Cardiac septum (tissue), 1 donor: ENCODE measurements at places on chromosomes 13 and 19. TPM values are rescaled to one million over a fixed set of nuclear protein-coding genes. Genes with fewer than 3 reads are reported as not detected.

GRCh38 chr13:114115191-114115671, 17.2 kb downstream of the RASA3 start:
- no peak for DNase-seq

- DNase-seq = no peak
Measured at GRCh38 chr13:44158881-44159632, 214.6 kb upstream of the SERP2 start.

DNA sequence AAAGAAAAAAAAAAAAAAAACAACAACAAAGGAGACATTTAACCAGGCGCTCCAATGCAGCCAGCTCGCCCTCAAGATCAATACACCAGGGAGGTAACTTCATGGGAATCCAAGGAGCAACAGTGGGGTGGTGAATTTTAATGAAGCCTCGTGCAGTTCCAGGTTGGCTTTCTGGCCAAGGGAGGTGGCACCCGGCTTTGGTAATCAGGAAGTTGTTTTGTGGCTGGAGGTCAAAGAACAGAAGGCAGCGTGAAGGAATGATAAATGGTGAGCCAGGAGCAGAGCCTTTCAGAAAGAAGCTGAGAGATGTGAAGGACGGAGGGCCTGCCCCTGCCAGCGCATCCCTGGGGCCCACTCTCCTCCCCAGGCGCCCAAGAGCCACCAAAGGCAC, 188.2 kb upstream of the TSC22D1 start:
- DNase-seq = no peak

DNA sequence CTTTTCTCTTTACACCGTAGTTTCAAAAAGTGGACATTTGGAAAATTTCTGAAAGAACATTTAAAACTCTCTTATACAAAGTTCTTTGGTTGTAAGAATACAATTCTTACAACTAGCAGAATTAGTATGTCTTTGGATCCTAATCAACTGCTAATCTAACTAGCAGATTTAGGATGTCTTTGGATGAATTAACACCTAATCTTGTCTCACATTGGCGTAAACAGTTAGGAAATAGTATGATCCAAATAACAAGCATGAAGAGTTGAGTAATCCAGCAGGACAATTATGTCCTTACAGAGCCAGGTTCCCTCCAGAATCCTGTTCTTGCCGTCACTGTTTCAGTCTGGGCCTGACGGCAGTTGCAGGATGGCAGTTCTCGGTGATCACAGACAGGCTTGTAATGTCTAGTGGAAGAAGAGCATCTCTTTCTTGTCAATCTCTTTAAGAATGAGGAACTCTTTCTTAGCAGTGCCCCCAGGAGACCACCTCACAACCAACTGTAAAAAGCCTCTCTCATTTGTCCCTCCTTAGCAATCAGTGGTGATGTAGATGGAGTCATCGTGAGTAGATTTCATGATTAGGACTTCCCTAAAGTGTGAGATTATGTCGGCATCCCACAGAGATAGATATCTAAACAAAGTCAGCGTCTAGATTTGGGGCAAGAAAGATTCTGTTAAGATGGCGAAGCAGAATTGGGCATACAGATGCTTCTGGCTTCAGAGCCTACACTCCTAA, 5.7 kb upstream of the TNFSF13B start:
- no peak for DNase-seq

DNA sequence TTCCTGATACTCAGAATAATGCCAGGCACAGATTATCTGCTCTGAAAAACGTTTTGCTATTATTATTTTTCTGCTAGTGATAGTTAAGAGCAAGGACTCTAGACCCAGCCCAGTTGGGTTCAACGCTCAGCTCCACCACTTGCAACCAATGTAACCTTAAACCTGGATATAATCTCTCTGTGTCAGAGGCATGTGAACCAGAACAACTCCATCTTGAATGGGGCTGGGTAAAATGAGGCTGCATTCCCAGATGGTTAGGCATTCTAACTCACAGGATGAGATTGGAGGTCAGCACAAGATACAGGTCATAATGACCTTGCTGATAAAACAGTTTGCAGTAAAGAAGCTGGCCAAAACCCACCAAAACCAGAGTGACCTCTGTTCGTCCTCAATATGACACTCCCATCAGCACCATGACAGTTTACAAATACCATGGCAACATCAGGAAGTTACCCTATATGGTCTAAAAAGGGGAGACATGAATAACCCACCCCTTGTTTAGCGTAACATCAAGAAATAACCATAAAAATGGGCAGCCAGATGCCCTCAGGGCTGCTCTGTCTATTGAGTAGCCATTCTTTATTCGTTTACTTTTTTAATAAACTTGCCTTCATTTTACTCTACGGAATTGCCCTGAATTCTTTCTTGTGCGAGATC, 13.6 kb downstream of the FAM187B start:
- DNase-seq = no peak

Gene DACH1
- total RNA-seq = 1.00 TPM

Gene NLRP7
- not detected for total RNA-seq

- DNase-seq = peak; percentile 98
Measured at GRCh38 chr19:2819540-2820111, at the start of gene ZNF554. ZNF554 (plus strand) TSS chr19:2819868; CDS start chr19:2820072, 204 bp downstream.

Gene HSD11B1L
- total RNA-seq = 4.3 TPM

Gene RYR1
- 1.3 TPM for total RNA-seq

DNA sequence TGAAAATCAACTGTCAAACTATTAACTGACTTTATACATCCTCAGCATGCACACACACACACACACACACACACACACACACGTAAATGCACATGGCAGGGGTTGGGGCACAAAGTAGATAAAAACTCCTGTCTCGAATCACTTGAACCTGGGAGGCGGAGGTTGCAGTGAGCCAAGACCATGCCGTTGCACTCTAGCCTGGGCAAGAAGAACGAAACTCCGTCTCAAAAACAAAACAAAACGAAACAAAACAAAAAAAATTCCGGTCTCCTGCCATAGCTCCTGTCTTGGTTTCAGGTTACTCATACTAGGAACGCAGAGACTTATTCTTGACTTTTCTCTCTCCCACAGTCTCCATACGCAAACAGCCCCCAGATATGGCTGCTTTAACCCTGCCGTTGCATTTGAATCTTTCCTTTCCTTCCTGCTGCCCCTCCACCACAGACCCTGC, 148.9 kb downstream of the SHISA2 start:
- DNase-seq = no peak

GRCh38 chr13:106496072-106496997, 39.1 kb downstream of the EFNB2 start:
- DNase-seq = no peak

Gene IPO5
- total RNA-seq = 111 TPM

Gene IRGC
- total RNA-seq = not detected

DNA sequence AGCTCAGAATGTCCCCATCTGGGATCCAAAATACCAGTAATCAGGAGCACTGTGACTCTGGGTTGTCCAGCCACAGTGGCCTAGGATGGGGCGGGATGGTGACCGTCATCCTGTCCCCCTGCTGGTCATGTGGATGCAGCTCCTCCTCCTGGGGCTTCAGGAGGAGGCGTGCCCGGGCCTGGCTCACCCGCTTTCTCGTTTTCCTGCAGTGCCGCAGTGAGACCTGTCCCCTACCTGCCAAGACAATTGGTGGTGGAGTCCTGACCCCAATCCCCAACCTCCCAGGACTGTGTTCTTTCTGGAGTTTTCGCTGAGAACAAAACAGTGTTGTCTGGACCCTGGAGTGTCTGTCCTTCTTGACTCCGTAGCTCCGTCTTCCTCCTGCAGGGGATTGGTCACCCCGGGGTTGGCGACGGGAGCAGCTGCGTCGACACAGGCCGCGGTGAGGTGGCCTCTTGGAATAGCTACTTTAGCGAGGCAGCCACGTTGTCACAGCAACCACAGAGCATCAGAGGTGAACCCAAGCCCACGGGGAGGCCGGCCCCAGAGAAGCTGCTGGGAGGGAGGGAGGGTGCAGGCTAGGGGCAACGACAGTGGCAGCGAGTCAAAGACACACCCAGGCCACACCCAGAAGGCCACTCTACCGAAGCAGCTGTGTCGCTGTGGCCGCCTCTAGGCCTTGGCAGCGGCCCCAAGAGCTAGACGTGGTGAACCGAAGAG, 10.2 kb upstream of the EMC10 start:
- DNase-seq = no peak

- DNase-seq = no peak
Measured at GRCh38 chr13:75507027-75508001, 25.3 kb upstream of the TBC1D4 start.

- no peak for DNase-seq
Measured at GRCh38 chr13:26589754-26590153, 32.3 kb downstream of the WASF3 start.

Gene ZNF14
- total RNA-seq = 4.6 TPM
